ENCODE measurements at places on chromosomes 2 and 18.

DNA sequence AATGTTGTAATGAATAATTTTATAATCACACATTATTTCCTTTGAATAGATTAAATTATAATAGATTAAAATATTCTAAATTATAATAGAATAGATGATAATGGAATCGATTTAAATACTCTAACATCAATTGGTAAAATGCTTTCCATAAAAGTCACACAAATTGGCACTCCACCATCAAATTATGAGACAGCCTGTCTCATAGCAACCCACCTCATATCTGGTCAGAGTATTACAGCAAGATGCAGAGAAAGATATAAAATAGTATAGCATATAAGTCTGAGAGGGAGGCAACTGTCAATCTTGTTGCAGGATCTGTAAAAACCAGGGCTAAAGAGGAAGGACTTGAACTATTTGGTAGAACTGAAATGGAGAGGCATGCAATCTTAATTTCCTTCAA lies 98.4 kb upstream of the NCKAP5 start:
- no peak for DNase-seq

GRCh38 chr2:239005586-239005985 lies 157.7 kb downstream of the TWIST2 start:
- no peak for DNase-seq

DNA sequence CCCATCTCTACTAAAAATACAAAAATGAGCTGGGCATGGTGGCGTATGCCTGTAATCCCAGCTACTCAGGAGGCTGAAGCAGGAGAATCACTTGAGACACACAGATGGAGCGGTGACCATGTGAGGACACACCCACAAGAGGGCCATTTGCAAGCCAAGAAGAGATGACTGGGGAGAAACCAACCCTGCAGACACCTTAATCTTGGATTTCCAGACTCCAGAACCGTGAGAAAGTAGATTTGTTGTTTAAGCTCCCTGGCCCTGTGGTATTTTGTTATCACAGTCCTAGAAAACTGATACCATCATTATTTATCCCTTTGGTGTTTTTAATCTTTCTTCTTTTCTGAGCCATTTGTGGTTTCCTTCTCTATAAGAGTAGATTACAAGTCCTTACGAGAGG lies 88.6 kb upstream of the ID2 start:
- no peak for DNase-seq

DNA sequence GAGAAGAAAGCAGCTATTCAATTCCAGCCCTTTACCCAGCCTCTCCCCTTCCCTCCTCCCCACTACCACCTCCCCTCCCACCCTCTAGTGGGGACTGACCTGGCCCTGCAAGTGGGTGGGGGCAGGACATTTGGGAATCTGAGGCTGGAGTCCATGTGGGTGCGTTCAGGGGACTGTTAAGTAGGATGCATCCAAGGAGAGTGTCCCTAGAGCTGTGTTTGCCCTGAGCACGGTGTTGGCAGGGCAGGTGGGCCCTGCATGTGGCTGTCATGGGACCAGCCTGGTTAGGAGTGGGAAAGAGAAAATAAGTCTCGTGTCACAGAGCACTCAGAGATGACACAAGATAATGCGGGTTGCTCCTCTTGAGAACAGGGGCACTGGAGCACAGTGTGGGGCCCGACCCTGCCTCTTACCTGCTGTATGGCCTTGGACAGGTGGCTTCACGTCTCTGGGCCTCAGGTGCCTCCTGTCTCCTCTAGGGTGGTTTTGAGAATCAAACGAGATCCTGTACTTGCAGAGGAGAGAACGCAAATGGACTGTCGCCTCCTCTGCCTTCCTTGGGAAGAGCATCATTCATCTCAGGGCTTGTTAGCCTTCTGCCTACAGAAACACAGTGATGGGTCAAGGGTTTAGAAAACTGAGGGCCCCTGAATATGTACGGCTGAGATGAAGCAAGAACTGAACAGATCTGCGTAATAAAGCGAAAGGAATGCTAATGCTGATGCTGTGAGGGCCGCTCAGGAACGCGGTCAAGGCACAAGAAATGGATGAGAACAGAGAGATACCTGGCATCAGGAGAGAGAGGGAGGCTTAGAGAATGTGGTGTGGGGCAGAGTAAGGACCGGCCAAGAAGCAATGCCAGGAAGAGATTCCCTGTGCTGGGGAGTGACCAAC lies 187.7 kb upstream of the HAAO start:
- no peak for DNase-seq

- DNase-seq, result no peak
Measured at GRCh38 chr2:201661366-201661765, 18.1 kb upstream of the TMEM237 start.

GRCh38 chr2:80517316-80517715 lies 212.8 kb upstream of the LRRTM1 start:
- DNase-seq, result no peak

DNA sequence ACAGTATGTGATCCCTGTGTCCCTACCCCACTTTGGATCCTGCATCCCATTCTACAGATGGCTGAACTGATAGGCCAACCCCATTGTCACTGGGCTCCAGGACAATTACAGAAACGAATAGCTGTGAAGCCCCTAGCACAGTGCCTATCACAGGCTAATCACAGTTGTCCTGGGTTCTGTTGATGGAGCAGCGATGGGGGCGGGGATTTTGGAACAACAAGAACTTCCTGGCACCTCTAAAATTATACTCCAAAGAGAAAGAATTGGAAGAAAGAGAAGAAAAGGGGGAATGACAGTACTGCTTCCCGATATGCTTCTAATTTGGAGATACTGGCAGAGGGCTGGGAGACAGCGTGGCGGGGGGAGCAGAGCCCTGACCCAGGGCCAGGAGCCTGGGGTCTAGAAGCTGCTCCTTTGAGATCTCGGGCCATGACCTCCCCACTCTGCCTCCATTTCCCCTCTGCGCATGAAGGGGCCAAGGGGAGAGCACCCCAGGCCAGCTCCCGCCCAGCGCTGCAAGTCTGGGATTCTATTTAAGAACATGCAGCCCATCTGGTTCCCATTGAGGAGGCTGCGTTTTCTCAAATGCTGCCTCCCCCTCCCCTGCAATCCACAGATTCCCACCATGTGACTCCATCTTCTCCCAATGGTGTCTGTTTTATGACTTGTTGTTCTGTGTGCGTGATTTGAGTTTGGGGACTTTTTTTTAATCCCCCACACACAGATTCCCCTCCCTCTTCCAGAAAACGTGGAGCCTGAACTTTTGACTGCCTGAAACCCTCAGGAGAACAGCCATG lies 202.7 kb downstream of the CYP26B1 start:
- no peak for DNase-seq

DNA sequence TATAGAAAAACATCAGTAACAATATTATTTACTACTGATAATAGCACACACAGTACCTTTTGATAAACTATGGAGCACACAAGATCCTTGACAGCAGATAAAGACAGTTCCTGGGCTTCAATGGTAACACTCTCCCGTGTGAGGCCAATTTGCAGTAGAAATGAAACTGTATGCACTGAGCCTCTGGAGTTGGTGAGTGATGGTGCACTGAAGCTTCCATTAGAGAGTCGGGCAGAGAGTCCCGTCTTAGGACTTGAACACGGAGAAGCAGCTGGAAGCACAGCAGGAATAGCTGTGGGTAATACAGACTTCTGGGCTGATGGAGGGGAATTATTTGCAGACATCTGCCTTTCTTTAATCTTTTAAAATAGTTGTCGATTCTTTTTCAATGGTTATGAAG lies 8.5 kb downstream of the PRKD3 start:
- no peak for DNase-seq

GRCh38 chr18:76338619-76339245 lies 156.3 kb downstream of the ZNF516 start:
- no peak for DNase-seq

DNA sequence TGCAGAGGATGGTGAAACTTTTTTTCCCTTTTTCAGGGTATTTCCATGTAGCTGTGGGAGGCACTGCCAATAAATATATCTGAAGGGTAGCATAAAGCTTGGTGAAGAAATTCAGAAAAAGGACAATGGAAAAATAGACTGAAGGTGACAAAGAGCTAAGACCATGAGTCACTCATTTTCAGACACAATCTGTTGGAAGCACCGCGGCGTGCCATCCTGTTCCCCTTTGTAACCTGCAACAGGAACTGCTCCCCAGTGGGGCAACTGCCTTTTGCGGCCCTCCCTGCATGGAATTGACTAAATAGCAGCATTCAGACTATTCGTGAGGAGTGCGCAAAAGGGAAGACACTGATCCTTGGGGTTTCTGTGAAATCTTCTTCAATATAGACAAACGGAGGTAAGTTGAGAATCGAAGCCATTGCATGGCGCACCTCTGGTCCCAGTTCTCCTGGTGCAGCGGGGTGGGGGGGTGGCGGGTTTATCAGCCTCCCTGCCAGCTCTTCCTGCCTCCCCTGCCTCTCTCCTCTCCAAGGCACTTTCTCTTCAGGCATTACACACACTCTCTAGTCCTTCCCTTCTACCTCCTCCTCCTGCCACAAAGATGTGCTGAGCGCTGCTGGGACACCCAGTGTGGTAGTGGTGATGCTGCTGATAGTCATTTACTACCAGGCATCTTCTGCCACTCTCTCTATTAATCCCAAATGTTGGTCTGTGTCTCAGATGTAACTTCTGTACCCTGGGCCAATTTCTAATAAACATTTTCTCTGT lies 126.2 kb upstream of the TMEM200C start:
- DNase-seq, result no peak

GRCh38 chr2:57615855-57616556 lies 430.6 kb upstream of the VRK2 start:
- DNase-seq, result no peak

- no peak for DNase-seq
Measured at GRCh38 chr2:26571316-26571715, 69.8 kb downstream of the CIB4 start.

All from activated CD4-positive, alpha-beta T cell treated with anti-CD3 and anti-CD28 coated beads, Interleukin-2, Interleukin-4, amounts not matched to agents 100 ng/mL and 50 ng/mL, durations not matched to agents 16 hours and 8 hours (primary cell).